ENCODE measurements at places on chromosomes 3 and 15.
A peak's percentile ranks its signal among the peaks of the same experiment; 100 is the strongest.

DNA sequence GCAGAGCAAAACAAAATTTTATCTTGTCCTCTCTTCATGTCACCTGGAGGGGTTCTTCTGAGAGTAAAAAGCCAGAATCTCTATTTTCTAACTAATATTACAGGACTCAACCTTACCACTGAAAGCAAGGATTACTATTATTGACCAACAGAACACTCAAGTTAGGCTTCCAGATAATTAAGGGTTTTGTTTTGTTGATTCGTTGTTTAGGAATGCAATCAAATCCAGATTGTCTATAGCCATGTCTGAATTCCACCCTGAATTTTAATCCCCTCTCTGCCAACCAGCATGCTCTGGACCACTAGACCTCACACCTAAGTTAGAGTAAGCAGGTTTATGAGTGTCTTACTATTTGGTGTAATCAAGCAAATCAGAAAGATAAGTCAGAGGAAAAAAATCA is 90.7 kb downstream of the PEAK1 start:
- no peaks in the 10 kb centered on the region for H3K27me3 ChIP-seq
- H3K27ac ChIP-seq, result no peak overlapping the region
- no peak overlapping the region for H3K4me3 ChIP-seq
- peaks cover 2% of the 10 kb centered on the region for H3K4me1 ChIP-seq

DNA sequence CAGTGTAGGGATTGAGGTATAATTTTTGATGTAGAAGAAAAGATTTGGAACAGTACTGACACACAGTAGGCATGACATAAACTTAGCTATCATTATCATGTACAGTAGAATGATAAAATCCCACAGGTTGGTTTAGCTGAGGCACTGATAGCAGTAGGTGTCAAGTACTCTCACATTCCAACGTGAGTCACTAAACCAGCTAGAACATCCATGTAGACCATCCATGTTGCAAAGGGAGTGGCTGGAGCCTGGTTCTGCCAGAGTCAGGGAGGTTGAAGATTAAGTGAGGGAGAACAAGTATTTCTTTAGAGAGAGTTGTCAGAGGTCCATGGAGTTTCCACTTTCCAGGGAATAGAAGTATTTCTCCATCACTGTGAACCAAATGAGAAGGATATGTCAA is 157.2 kb upstream of the TMEM108 start:
- H3K27me3 ChIP-seq, result no peaks in the 10 kb centered on the region
- DNase-seq, result no peak
- no peak overlapping the region for H3K4me3 ChIP-seq
- no peak overlapping the region for H3K27ac ChIP-seq
- no peaks in the 10 kb centered on the region for H3K4me1 ChIP-seq

- no peaks in the 10 kb centered on the region for H3K27me3 ChIP-seq
- DNase-seq, result no peak
- no peaks in the 10 kb centered on the region for H3K36me3 ChIP-seq
- no peak overlapping the region for H3K4me3 ChIP-seq
- H3K27ac ChIP-seq, result no peak overlapping the region
Observed at GRCh38 chr15:77595231-77595630, 37.5 kb downstream of the LINGO1 start.

DNA sequence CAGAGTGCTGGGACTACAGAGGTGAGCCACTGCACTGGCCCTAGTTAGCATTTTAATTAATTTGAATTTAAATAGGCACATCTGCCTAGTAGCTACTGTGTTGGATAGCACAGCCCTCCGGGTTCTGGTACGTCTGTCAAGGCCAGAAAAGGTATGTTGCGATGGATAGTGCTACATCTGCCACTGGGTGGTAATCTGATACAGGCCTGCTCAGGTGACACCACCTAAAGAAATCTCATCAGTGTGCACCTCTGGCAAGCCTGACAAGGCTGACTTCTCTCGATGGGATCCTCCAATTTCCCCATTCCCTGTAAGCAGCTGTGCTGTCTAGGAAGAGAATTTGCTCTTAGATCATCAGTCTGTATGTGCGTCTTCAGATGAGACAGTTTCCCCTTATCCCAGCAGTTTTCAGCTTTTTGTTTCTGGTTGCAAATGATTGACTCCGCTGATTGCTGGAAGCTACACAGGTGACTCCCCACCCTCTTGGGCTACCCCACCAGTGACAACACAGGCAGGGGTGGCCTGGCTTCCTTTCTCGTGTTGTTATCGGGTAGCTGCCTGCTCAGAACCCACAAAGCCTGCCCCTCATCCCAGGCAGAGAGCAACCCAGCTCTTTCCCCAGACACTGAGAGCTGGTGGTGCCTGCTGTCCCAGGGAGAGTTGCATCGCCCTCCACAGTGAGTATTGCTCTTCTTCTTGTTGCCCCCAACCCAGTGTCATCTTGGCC is at the start of gene CCR9:
TSS of gene CCR9 (plus strand) at position 565 of the 727 bp plus-strand sequence. CDS start 8,391 bp downstream, outside the sequence.
- H3K4me1 ChIP-seq, result no peaks in the 10 kb centered on the region
- no peak within 1 kb of the TSS for H3K4me3 ChIP-seq
- DNase-seq, result no peak
- H3K27ac ChIP-seq, result no peak within 1 kb of the TSS
- no peaks in the 10 kb centered on the region for H3K27me3 ChIP-seq

- no peaks in the 10 kb centered on the region for H3K27me3 ChIP-seq
- no peaks in the 10 kb centered on the region for H3K36me3 ChIP-seq
- H3K4me1 ChIP-seq, result no peaks in the 10 kb centered on the region
- DNase-seq, result no peak
- H3K4me3 ChIP-seq, result no peak overlapping the region
- no peak overlapping the region for H3K27ac ChIP-seq
Observed at GRCh38 chr3:18585004-18585968, 160.1 kb upstream of the SATB1 start.

GRCh38 chr3:9898467-9899241 is 4.0 kb upstream of the IL17RE start:
- H3K4me3 ChIP-seq, result no peak overlapping the region
- no peak for DNase-seq
- H3K27me3 ChIP-seq, result no peaks in the 10 kb centered on the region

GRCh38 chr3:37922721-37923568 is 61.3 kb downstream of the CTDSPL start:
- H3K4me1 ChIP-seq, result peaks cover 2% of the 10 kb centered on the region
- peaks cover 2% of the 10 kb centered on the region for H3K36me3 ChIP-seq
- H3K27me3 ChIP-seq, result no peaks in the 10 kb centered on the region
- no peak overlapping the region for H3K4me3 ChIP-seq

- DNase-seq, result no peak
- H3K4me1 ChIP-seq, result no peaks in the 10 kb centered on the region
- H3K27ac ChIP-seq, result no peak overlapping the region
- H3K4me3 ChIP-seq, result no peak overlapping the region
Observed at GRCh38 chr3:105542282-105543019, 175.7 kb downstream of the ALCAM start.

GRCh38 chr3:66376568-66376967 is 124.3 kb downstream of the LRIG1 start:
- H3K4me1 ChIP-seq, result peaks cover 4% of the 10 kb centered on the region
- no peaks in the 10 kb centered on the region for H3K27me3 ChIP-seq
- H3K36me3 ChIP-seq, result peaks cover 41% of the 10 kb centered on the region
- H3K4me3 ChIP-seq, result no peak overlapping the region

DNA sequence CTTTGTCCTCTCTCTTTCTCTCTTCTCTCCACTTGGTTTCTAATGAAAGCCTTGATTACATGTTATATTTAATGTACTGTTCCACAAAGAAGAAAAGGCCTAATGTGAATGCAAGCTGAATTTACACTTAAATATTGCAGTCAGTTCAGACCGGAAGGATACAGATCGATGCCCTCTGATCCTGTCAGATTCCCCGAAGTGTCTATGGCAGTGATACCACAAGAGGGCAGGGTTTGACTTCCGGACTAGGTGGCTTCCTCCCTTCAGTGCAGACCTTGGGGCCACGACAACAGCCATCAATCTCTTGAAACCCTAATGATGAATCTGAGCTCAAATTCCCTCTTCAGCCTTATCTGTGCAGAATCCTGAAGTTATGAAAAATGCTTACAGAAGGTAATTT is 29.5 kb downstream of the AGTR1 start:
- no peak overlapping the region for H3K27ac ChIP-seq
- H3K4me1 ChIP-seq, result peaks cover 7% of the 10 kb centered on the region
- H3K4me3 ChIP-seq, result no peak overlapping the region
- DNase-seq, result peak; percentile 31
- no peaks in the 10 kb centered on the region for H3K36me3 ChIP-seq

- peaks cover 1% of the 10 kb centered on the region for H3K4me1 ChIP-seq
- DNase-seq, result no peak
- no peak overlapping the region for H3K4me3 ChIP-seq
Observed at GRCh38 chr3:53425936-53426335, 68.5 kb upstream of the CACNA1D start.

DNA sequence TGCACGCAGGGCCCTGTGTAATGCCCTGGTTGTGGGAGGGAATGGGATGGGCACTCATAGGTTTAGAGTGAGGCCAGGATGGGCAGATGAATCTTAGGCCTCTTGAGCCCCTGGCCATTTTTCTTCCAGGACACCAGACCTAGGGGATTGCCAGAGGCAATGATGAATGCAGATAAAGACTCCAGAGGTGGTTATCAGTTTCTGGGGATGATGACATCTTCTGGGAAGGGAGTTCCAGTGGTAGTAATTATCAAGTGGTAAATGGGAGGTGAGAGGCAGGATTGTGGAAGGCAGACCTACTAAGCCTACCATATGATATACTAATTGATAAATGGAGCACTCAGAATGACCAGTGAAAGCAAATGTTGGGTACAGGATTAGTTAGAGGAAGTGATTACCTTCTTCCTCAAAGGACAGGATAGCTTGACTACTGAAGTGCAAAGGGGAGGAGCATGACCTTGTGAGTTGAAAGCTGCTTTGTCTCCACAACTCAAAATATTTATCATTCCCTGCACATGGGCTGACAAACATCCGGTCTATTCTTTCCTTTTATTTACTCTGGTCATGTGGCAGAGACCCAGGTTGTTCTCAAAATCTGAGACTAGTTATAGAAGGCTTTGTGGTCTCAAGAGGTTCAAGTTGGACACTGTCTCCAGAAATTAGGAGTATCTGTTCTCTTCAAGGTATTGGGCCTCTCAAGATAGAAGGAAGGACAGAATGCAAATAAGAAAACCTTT is 10.2 kb upstream of the MAPK6 start:
- DNase-seq, result no peak
- no peak overlapping the region for H3K27ac ChIP-seq
- H3K4me1 ChIP-seq, result peaks cover 5% of the 10 kb centered on the region
- no peaks in the 10 kb centered on the region for H3K36me3 ChIP-seq

DNA sequence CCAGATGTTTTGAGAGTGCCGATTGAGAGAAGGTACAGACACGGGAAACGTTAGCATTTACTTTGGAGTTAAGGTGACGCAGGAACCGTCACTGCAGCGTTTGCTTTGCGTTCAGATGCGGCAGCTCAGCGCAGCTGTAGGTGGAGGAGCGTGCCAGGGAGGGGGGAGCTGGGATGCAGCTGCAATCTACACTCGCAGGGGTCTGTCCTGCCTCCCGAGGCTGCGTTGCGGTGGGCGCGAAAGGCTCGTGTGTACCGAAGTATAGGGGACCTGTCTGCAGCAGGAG is 425 bp upstream of the FYTTD1 start:
- no peaks in the 10 kb centered on the region for H3K36me3 ChIP-seq
- no peak for DNase-seq
- peak overlapping the region; percentile 41 for H3K27ac ChIP-seq
- peak overlapping the region; percentile 86 for H3K4me3 ChIP-seq

DNA sequence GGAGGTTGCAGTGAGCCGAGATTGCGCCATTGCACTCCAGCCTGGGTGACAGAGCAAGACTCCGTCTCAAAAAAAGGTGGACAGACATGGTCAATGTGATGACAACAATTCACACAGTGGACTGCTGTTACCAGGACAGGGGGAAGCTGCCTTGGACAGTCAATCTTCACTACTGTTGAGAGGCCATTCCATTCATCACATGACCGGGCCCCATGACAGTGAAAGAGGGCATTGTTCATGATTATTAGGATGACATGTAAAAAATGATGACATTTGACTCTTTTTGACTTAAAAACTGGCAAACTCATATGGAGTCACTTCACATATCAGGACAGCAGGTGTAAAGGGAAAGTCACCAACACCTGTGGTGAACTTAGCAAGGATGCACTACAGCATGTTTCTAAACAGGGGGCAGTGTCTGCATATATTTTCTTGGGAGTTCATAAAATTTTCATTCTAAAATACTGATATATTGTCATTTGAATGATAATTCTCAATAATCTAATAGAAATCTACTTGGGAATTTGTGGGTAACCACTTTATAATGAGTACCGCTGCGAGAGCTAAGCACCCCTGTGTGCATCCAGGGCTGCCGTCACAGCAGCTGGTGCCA is 34.2 kb upstream of the LDHAL6B start:
- DNase-seq, result no peak
- peaks cover 6% of the 10 kb centered on the region for H3K36me3 ChIP-seq
- H3K27ac ChIP-seq, result no peak overlapping the region
- H3K4me1 ChIP-seq, result peaks cover 4% of the 10 kb centered on the region

- no peak overlapping the region for H3K27ac ChIP-seq
- no peaks in the 10 kb centered on the region for H3K36me3 ChIP-seq
- H3K4me1 ChIP-seq, result no peaks in the 10 kb centered on the region
- DNase-seq, result no peak
- no peak overlapping the region for H3K4me3 ChIP-seq
Observed at GRCh38 chr3:8840556-8840955, 71.1 kb upstream of the OXTR start.

- H3K36me3 ChIP-seq, result no peaks in the 10 kb centered on the region
- H3K4me3 ChIP-seq, result no peak overlapping the region
- no peaks in the 10 kb centered on the region for H3K27me3 ChIP-seq
- DNase-seq, result no peak
Observed at GRCh38 chr3:187377842-187378241, 9.7 kb downstream of the RTP4 start.

DNA sequence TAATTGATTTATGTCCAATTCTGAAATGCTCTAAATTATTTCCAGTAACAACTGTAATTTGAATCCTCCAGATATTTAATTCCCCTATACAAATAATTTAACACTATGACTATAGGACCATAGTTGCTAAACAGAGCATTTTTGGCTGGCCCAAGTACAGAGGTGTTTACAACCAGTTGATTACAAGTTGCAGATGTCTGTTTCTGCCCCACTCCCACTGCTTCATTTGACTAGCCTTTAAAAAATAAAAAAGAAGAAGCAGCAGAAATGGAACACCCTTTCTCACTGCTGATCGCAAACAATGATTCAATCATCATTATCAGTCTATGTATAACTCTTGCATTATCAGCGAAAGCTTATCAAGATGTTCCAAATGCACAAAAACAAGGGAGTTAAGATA is 54.6 kb downstream of the SENP7 start:
- H3K27me3 ChIP-seq, result no peaks in the 10 kb centered on the region
- H3K27ac ChIP-seq, result no peak overlapping the region
- H3K36me3 ChIP-seq, result peaks cover 26% of the 10 kb centered on the region
- no peak for DNase-seq

- H3K4me1 ChIP-seq, result no peaks in the 10 kb centered on the region
- H3K27me3 ChIP-seq, result no peaks in the 10 kb centered on the region
- H3K27ac ChIP-seq, result no peak overlapping the region
- DNase-seq, result no peak
- peaks cover 13% of the 10 kb centered on the region for H3K36me3 ChIP-seq
Observed at GRCh38 chr3:143041903-143042302, 40.5 kb downstream of the U2SURP start.

Measured in neuronal stem cell (in vitro differentiated cells).